ENCODE measurements at places on chromosomes 12 and 14.

DNA sequence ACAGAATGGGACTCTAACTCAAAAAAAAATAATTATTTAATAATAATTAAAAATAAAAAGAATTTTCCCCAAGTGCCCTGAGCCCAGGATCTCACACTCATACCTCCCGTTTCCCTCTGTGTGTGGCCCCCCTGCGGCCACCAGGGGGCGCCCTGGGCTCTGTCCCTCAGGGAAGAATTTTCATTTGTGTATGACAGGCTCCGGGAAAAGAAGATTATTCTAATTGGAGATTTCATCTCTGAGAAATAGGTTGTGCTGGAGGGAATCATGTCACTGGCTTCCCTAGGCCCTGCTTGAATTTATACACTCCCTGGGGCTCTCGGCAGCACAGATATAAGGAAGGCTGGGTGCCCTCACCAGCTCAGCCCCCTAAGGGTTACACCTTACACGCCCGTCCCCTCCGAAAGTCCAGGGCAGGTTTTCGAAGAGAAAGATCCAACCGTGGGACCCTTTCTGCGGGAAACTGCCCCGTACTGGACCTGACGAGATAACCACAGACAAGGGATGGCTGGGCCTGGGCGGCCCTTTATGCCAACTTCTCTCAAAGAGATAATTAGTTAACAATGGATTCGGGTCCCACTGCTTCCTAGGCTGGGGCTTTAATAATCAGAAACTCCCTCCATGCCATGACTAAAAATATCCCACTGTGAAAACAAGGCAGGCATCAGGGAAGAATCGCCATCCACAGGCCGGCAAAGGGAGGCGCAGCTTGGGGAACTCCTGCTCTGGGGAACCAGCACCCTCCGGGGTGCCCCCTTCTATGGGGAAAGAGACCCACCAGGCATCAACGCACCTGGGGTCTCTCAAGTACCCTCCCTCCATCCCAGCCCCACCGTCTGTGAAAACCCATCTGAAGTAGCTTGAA lies 80.7 kb downstream of the KDM2B start:
- peak; percentile 87 for DNase-seq

DNA sequence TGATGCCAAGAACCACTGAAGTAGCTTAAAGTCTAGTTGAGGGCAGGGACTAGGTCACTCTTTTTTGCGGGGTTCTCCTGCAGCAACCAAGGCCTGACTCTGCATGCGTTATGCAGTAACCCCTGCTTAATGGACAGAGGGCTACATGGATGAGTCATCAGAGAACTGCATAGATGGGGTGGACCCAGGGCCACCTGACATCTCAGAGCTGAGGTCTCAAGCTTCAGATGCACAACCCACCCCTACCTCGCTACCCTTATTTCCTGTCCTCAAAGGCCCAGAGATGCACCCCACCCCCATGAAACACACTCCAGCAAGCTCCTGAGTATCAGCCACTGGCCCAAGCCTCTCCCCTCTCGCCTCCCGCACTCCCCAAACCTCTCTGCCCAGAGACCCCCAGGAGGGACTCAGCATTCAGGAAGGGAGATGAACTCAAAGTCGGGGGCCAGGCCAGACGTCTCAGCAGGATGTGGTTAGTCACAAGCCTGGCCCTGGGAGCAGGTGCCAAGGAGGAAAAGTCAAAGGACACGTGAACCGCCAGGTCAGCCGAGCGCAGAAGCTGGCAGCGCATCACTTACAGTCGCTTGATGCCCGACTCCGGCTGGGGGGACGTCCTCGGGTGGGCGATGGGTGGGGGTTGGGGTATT lies 25.8 kb downstream of the SNRNP35 start:
- no peak for DNase-seq

DNA sequence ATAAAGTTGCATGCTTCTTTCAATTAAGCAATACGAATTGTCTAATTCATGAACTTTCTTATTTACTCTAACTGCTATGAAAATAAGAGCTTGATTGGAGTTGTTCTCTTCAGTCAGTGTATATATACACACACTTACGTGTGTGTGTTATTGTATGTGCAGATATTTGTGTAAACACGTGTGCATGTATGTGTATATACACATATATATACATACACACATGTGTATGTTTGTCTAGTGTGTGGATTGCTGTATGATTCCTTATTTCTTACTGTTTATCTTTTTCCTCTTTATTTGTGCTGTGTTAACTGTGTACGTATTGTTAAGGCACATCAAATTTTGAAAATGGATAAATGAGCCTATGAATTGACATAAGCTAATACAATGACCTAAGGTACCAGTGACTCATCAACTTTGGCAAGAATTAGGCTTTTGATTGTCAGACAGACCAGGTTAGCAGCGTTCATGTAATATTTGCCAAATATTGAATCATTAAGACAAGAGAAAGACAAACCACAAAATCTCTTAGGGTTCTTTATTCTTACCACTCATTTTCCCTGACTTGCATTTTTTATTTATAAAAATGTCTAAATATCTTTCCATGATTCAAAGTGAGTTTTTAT lies 423.9 kb downstream of the SOX5 start:
- DNase-seq: no peak

GRCh38 chr14:100857923-100858837 lies 32.3 kb downstream of the MEG3 start:
- DNase-seq: no peak

GRCh38 chr12:56877195-56878009 lies 56.8 kb downstream of the SDR9C7 start:
- no peak for DNase-seq

DNA sequence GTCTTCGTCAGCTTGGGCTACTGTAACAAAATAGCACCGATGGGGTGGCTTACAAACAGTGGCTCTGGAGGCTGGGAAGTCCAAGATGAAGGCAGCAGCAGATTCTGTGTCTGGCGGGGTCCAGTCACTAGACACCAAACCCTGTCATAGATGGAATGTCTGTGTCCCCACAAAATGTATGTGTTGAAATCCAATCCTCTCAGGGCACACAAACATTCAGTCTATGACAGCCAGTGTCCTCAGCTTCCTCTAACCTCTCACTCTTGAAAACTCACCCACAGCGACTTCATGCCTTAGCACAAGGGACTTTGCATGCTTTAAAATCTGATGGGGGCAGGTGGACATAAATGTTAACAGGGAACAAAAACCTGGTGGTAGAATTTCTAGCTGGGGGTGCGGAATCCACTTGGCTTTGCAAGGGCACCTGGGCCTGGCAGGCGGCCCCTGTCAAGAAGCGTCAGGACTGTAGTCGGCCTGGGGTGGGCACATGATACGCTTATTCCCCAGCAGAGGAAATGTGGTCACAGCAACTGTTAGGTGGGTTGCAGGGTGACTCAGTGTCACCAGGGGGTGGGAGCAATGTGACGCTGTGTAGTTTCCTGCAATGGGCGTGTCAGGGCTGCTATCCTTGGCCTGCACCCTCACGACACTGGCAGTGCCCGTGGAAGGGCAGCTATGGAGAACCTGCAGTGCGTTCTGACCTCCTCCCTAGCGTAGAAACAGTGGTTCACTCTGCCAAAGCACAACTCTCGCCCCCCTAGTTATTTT lies 17.7 kb downstream of the RIN3 start:
- DNase-seq: peak; percentile 63

DNA sequence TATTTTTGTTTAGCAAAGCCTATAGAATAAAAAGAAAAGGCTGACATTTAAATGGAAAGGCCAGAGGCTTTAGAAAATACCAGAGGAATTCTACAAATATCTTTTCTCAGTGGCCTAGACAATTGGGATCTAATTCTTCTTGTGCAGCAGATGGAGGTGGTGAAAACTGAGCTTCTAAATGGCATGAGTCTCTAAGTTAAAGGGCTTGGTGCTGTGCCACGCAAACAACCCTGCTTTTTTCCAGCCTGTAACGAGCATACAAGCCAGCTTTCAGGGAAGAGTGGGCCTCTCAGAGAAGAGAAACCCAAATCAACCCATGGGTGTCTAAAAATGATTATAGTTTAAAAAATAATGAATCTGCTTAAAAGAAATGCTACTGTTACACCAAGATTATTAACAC lies 237.9 kb upstream of the NAV3 start:
- no peak for DNase-seq

- no peak for DNase-seq
Measured at GRCh38 chr12:7221486-7221885, 32.0 kb downstream of the PEX5 start.

DNA sequence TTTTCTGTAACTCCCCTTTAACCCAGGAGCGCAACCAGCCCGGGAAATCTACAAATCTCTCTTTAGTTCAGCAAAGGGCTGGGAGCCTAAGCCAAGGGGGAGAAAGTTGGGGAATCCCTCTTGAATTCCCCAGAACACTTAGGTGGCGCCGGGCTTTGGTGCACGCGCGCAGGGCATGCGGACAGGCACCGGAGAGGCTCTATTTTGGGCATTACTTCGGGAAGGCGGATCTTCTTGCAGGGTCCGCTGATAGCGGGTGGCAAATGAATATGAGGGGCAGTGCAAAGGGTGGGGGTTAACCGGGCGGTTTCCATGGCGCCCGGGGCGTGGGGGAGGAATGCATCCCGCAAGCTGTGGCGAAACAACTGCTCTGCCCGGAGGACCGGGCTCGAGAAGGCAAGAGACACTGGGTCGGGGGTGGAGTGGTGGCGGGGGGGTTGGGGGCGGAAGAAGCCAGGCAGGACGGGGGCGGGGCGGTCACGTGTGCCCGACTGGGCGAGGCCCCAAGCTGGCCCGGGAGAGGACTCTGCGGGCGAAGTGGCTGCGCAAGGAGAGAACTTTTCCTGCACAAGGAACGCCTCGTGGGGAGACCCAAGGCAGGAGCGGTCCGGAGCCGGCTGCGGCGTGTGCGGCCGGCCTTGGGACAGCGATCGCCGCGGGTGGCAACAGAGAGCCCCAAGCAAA lies at the start of gene FLVCR2:
FLVCR2 (plus strand) TSS at position 519 of the 684 bp plus-strand sequence. CDS start 353 bp downstream, outside the sequence.
- DNase-seq: peak; percentile 91

DNA sequence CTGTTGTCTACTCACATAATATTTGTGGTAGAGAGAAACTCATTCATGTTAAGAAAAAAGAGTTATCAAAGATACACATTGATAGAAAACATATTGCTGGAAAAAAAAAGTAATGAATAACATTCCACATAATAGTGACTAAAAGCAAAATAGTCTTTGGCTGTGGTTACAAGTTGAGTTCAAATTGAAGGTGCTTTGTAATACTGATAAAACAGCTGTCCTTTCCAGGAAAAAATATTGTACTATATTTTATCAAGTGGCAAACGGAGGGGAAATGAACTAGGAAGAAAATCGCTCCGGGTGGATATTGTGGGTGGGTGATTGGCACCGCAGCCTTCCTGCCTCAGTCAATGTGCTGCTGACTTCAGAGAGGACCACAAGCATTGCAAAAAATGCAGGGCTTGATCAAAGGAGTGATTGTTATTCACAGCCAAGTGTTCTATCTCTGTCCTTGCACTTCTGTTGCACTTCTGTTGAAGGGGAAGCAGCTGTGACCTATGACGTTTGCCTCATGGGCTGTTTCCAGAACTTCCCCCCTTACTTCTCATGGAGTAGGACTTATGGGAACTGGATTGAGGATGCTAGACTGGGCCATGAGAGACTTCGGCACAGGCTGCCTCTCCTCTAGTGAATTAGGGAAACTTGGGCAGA lies 114.4 kb downstream of the VRK1 start:
- DNase-seq: no peak

GRCh38 chr12:9868311-9868801 lies 798 bp downstream of the CLEC2B start:
- no peak for DNase-seq

DNA sequence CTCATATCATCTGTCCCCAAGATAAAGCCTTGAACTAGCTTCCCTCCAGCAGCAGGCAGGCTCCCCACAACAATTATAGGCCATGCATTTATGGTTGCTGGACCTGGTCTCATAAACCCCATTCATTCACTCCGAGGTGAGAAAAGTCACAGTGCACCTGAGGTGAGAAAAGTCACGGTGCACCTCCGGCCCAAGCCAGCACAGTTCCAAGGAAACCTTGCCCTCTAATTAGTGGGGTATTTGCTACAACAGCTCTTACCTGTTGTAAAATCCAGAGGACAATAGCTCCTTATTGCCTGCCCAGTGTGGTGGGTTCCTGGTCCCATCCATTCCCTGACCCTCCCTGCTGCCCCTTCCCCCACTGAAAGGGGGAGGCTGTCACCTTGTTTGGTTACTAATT lies 65.6 kb downstream of the FBXL14 start:
- peak; percentile 33 for DNase-seq

DNA sequence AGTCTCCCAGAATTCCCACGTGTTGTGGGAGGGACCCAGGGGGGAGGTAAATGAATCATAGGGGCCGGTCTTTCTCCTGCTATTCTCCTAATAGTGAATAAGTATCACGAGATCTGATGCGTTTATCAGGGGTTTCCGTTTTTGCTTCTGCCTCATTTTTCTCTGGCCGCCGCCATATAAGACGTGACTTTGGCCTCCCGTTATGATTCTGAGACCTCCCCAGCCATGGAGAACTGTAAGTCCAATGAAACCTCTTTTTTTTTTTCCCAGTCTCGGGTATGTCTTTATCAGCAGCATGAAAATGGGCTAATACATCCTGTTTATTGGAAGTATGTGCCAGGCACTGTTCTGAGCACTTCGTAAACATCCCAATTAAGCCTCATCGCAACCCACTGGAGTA lies 788 bp downstream of the KRT72 start:
- DNase-seq: no peak

DNA sequence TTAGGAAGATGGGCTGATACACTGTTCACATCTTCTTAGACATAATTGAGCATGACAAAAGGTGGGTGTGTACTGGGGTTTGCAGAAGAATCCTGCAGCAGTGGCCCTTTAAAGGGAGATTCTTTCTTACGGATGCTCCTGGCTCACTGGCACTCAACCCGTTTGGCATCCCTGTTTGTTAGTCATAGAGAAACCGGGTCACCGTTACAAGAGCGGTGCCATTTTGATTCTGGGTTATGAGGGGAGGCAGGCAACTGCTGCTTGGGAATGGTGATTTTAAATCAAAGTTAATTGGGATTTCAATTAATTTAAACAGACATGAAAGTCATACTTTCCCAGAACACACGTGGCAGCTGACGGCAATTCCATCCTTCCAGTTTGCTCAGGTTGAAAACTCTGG lies 245.8 kb downstream of the AACS start:
- no peak for DNase-seq

DNA sequence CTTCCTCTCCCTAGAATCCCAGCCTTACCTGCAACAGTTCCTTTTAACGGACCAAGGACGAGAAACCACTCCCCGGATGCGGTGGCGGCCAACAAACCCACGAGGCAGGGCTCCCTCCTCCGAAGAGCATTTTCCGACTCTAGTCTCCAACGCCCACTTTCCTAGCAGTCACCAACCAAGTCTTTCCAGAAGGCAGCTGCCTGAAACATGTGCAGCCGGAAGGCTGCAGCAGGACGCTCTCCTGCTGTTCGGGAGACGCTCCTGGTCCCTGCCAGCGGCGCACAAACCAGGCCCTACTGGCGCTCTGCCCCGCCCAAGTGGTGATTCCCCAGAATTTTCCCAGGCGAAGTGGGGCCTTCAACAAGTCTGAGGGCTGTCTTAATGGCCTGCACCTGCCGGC lies 21.1 kb upstream of the ADAM20 start:
- no peak for DNase-seq

GRCh38 chr12:5307065-5307464 lies 124.8 kb upstream of the NTF3 start:
- no peak for DNase-seq

DNA sequence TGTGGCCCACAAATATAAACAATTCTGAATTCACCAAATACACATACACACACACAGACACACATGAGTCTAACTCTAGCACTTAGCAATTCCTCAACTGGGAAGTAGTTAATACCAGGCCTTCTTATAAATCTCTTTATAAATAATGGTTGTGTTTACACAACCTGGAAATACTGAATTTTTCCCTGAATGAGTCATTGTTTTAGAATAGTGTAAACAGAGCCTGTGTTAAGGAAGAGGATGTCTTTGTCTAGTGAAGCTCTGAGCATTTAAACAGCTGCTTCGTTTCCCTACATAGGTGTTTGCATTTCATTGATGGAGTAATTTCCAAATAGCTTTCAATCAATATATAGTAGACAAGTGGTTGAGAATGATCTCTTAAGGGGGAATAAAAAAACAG lies 218.8 kb downstream of the BTG1 start:
- no peak for DNase-seq
